ENCODE measurements at places on chromosomes 2 and 18.

GRCh38 chr2:27781496-27781895 is 10.0 kb downstream of the MRPL33 start:
- DNase-seq, result no peak

DNA sequence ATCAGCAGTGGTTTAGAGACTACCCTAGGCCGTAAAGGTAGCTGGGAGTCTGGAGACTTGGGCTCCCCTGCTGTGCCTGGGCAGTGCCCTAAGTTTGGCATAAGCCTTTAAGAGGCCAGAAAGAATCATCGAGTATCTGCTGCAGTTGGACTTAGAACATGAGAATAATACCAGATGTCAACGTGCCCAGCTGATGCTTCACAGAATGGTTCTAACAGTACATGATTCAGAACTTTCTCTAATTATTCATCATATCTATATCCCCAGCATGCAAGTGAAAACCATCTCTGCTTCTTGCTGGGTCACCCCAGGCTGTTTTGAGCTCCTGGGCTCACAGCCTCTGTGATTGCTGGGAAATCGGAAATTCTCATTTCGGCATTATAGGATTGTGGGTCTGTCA is 118.1 kb downstream of the NCK2 start:
- no peak for DNase-seq

DNA sequence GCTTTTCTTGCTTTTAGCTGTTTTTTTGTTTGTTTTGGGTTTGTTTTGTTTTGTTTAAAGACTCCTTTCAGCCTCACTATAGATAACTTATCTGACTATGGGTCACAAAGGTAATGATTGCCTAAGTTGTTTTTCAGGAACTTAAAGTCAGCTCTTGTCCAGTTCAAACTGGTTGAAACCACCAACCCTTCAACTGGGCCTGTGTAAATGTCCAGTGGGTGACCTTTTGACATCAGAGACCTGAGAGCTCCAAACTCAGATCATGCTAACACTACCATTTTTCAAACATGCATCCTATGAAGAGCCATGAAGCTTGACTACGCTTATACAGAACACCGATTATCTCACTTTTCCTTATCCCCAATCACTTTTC is 144.6 kb upstream of the RMP24 start:
- no peak for DNase-seq

- no peak for DNase-seq
These were observed 4.7 kb downstream of the ESPNL start for GRCh38 chr2:238104691-238105371.

DNA sequence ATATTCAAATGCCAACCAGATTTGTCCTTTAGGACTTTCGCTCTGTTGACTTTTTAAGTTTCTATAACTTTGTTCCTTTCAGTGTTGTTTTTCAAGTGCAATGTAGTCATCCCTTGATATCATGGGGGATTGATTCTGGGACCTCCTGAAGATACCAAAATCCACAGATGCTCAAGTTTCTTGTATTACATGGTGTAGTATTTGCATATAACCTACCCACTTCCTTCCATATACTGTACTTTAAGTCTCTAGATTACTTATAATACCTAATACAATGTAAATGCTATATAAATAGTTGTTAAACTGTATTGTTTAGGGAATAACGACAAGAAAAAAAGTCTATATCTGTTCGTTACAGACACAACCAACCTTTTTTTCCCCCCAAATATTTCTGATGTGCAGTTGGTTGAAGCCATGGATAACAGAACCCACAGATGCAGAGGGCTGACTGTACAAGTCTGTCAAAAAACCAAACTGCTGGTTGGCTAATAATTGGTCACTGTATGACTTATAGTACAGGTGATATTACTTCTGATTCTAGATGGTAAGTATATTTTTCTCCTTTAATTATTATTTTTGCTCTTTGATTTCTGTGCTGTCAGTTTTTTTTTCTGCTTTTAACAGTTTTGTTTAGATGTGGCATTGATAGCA is 201.7 kb upstream of the STON1 start:
- DNase-seq, result no peak

Measured in MM.1S (cell line).